ENCODE measurements at places on chromosomes 6 and 20.

DNA sequence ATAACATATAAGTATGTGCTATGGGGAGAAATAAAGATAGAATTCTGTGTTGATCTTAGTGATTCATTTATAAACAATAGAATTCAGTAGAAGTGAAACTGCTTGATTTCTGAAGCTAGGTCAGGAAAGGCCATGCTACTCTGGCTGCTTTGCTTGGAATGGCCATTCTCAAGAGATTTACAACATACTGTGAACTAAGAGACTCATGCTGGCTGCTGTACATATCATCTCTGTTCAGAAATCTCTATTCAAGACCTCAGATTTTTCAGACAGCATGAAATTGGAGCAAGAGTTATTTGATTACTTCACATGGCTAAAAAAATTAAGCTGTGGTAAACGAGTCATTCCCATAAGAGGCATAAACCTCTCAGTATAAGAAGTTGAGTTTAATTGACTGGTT, 662.6 kb downstream of the BCKDHB start:
- no peak for DNase-seq

DNA sequence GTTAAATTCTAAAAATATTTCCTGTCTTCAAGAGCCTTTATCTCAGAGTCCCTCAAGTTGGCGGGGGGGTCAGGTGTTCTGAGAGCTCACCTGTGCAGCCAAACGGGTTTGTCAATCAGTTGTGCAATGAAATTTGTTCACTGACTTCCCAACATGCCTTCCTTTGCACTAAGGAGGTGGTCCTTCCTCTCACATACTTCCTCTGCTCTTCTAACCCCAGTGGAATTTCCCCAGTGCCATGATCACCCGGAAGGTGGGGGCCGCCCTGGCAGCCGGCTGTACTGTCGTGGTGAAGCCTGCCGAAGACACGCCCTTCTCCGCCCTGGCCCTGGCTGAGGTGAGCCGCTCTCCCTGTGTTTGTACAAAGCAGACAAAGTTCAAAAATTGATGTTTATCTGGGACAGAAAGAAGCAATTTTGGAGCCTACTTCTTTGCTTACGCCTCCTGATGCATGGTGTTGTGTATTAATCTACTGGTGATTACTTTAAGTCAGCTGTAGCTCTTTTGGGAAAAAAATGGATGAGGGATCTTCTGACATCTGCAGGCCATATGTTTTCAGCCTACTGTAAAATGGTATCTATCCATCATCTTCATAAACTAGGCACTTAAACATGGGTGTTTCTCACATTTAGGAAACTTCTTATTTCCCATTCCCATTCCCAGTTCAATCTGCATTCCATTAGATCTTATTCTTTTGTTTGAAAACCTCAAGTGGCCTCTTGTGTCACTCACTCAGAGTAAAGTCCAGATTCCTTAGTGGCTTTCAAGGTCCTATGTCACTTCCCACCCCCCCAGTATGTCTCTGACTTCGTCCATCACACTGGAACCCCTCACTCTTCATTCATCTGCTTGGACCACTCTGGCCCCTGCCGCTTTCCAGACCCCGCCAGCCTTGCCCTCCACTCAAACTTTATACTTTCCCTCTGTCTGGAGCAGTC, 10.1 kb downstream of the ALDH5A1 start:
- DNase-seq, result no peak

DNA sequence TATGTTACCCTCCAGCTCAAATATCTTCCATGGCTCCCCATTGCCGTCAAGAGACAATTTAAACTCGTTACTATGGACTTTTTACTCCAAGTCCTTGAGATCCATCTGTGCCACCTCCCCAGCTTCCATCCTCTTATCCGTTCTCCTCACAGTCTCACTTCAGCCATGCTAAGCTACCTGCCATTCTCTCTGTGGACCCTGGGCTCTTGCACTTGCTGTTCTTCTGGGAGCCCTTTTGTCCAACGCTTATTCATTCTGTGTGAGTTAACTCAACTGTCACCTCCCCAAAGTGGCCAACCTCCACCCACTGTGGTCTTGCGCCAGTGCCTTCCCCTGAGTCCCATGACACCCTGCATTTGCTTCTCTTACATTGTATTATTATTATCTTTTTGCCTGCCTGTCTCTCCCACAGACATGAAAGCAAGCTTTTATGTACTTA, 132.4 kb downstream of the BCAS1 start:
- DNase-seq, result no peak

- no peak for DNase-seq
Measured at GRCh38 chr20:25865715-25866656, 169.3 kb upstream of the ZNF337 start.

GRCh38 chr6:378090-378957, 13.2 kb upstream of the IRF4 start:
- no peak for DNase-seq

DNA sequence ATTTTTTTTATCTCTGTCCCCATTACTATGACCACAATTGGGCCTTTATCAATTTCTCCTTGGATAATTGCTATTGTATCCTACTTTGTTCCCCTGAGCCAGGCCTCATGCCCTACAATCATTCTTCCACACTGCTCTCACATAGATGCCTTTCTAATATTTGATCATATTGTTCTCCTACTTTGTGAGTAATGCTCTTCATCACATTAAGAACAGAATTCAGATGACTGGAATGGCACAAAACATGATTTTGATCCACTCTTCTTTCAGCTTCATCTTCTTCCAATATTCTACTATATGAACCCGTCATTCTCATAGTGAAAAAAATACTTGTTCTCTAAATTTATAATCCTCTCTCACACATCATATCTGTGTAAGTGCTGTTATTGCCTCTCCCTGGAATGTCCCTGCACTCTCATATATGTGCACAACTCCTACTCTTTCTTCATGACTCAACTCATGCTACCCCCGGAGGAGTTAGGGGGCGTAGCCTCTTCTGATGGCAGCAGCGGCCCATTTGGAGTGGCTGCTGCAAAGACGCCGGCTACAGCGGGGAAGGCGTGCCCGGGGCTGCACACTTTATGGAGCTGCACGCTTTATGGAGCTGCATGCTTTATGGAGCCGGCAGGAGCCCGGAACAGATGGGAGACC, 25.3 kb upstream of the HACE1 start:
- DNase-seq, result no peak

- DNase-seq, result no peak
Measured at GRCh38 chr20:31568041-31568731, 36.9 kb upstream of the ID1 start.

DNA sequence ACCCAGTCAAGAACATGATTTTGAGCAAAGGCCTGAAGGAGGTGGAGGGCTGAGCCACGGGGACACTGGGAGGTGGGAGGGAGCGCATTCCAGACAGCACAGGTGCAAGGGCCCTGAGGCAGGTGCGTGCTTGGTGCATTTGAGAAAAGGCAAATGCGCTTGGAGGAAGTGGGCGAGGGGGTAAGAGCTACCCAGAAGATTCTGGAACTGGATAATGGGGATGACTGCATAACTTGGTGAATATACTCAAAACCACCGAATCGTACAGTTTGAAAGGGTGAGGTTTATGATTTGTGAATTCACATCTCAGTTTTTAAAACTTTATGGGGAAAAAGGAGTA, 9.8 kb downstream of the PREX1 start:
- no peak for DNase-seq

DNA sequence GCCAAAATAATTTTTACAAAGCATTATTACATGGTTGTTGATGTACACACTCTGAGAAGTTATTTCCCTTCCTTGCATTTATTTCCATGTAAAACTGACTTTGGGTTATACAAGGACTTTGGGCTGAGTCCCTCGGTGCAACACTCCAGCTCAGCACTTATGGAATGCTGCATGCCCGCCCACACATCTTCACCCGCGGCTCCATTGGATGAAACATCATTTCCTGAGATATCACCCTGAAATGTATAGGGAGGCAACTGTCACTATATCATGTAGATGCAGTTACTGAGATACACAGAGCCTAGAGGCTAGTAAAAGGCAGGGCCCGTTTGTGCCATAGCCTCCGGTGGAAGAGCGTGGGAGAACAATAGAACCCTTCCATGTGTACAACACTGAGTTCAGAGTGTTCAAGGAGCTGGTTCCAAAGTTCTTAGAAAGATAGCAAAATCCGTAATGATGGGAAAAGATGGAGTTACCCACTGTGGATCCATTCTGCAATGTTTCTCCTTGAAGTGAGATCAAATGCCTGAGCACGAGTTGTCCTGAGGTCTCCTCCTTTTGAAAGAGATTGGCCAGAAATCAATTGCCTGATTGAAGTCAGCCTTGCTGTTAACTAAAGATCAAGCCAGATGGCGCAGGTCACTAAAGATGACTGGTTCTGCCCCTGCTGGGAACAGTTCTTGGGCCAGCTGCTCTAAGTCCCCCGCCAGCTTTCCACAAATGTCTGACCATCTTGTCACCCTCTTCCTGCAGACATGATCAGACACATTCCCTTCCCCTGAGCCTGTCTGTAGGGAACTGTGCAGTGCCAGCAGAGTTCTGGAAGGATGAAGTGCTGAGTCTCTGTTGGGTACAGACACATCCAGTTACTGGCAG, 100.9 kb upstream of the IYD start:
- DNase-seq, result no peak

DNA sequence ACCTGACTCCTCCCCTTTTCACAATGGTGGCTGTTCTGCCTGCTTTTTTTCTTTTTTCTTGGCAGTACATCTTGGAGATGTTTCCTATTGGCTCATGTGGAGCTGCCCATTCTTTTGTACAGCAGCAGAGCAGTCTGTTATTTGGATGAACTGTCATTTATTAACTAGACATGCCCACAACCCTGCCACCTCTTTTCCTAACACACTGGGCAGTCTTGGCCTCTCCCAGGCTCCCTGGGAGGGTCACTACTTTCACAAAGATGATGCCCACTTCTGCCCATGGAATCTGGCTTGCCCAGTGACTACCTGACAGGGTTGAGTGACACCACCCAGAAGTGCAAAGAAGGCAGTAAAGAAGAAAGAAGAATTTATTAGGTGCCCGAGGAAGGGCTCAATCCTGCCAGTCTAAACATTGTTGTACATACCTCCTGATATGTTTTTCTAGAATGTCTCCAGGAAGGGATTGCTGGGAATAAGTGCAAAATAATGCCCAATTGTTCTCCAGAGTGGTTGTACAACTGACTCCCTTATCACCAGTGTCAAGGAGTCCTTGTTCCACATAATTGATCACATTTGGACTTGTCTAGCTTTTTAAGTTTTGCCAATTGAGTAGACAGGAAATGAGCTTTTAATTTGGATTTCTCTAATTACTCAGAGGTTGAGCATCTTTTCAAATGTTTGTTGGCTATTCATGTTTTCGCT, 19.7 kb upstream of the SCRT2 start:
- DNase-seq, result no peak
